ENCODE measurements at places on chromosomes 11 and 22.

GRCh38 chr22:44179989-44180705 is 578 bp upstream of the PARVG start:
- DNase-seq: no peak

DNA sequence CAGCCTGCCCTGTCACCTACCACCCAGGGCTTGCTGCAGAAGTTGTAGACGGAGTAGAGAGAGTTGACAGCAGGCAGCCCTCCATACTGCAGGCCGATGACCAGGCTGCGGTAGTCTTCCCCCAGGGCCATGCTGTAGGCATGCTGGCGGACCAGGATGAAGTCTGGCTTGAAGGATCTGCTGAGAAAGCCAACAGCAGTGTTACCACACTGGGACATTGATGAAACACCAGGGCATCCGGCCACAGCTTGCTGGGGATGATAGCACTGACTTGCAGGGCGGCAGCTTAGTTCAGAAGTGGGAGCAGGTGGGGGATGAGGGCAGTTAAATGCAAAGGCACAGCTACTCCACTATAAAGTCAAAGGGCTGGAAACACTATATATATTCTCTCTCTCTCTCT is 67.4 kb downstream of the TIMP3 start:
- DNase-seq: no peak

- DNase-seq: no peak
These were observed 242.0 kb downstream of the BRD1 start for GRCh38 chr22:49585461-49586243.

- DNase-seq: no peak
These were observed 66.4 kb upstream of the WNT7B start for GRCh38 chr22:46043339-46043738.

DNA sequence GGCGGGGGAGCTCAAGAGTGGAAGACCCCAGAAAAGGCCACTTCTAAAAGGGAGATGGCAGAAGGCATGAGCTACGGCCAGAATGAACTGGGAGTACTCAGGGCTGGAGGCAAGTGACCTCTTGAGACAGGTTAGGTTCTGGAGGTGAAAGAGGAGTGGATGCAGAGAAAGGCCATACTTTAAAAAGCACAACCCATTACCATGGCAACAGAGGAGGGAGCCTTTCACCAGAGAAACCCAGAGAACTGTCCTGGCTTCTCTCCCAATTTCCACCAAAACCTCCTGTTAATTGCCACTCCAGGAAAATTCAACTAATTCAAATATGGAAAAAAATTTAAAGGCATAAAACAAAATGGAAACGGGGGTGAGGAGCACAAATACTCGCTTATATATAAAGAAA is 15.8 kb downstream of the A4GALT start:
- no peak for DNase-seq

DNA sequence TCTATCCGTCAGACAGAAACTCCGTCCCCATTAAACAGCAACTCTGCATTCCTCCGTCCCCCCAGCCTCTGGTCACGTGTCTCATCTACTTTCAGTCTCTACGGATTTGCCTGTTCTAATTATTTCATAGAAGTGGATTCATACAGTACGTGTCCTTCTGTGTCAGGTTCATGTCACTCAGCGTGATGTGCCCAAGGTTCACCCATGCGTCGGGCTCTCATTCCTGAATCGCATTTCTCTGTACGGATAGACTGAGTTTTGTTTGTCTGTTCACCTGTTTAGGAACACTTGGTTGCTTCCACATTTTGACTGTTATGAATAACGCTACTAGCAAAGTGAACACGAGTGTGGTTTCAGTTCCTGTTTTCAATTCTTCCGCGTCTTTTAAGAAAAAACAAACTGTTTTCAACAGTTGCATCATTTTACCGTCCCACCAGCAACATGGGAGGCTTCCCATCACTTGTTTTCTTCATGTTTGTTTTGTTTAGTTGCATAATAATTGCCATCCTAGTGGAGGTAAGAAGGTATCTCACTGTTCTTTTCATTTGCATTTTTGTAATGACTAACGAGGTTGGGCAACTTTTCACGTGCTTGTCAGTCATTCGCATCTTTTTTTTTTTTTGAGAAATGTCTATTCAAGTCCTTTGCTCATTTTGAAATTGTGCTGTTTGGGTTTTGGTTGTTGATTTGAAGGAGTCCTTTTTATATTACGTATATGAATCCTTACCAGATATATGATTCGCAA is 8.9 kb upstream of the NLRP6 start:
- no peak for DNase-seq

GRCh38 chr11:72432347-72433287 is 1.7 kb downstream of the CLPB start:
- no peak for DNase-seq

GRCh38 chr11:107915229-107915628 is 13.0 kb upstream of the RAB39A start:
- no peak for DNase-seq

- DNase-seq: no peak
These were observed 43.6 kb downstream of the SHISAL1 start for GRCh38 chr22:44269117-44269498.

DNA sequence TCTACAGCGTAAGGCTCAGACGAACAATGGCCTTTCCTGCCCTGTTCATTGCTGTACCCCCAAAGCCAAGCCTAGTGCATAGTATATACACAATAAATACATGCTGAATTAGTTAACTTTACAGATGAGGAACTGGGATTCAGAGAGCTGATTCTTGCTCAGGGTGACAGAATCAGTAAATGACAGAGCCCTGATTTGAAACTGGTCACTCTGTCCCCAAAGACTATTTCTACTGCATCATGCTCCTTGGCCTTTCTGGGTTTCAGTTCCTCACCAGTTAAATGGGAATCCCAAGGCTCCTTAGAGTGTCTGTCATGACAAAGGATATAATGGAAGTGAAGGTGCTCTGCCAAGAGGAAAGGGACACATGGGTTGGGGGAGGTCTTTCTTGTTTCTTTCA is 50.5 kb upstream of the TSKU start:
- DNase-seq: no peak

GRCh38 chr11:79937676-79938334 is 497.0 kb upstream of the TENM4 start:
- DNase-seq: no peak

DNA sequence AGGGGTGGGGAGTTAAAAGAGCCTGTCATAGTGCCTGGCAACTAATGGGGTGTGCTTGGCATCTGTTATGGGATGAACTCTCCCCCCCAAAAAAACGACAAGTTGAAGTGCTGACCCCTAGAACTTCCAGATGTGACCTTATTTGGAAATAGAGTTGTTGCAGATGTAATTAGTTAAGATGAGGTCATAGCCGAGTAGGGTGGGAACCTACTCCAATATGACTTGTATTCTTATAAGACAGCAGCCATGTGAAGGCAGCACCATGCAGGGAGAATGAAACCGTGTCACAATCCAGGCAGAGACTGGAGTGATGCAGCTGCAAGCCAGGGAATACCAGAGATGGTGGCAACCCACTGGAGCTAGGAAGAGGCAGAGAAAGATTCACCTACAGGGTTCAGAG is 394.5 kb downstream of the TENM4 start:
- DNase-seq: no peak

DNA sequence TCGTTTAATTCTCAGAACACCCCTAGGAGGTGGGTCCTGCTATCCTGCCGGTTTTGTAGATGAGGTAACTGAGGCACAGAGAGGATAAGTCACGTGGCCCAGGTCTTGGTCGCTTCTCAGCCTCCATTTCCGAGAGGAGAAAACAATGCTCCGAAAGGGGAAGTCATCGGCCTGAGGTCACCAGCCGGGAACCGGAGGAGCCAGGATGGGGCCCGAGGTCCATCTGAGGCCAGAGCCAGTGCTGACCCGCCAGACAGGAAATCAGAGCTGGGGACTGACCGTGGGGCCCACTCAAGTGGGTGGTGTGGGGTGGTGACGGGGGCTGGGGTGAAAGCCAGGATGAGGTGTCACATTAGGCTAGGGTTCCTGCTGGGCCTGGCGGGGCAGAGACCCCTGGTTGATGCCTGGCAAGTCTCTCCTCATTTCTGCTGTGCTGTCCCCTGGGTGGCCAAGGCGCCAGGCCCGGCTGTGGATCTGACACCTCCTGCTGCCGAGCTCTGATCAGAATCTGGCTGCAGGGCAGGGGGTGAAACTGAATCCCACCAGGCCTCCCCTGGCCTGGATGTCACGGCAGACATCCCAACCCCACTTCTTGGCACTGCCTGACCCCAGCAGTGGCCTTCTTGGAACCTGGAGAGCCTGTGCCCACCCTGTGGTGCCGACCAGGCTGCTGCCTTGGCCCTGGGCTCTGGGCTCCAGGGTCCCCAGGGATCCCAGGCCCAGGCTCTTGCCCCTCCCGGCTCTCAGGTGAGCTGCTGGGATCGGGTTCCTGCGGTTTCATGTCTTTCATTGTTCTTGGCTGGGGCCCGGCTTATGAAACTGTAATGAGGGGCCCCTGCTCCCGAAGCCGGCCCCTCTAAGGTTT is 12.0 kb downstream of the TRIOBP start:
- DNase-seq: no peak

DNA sequence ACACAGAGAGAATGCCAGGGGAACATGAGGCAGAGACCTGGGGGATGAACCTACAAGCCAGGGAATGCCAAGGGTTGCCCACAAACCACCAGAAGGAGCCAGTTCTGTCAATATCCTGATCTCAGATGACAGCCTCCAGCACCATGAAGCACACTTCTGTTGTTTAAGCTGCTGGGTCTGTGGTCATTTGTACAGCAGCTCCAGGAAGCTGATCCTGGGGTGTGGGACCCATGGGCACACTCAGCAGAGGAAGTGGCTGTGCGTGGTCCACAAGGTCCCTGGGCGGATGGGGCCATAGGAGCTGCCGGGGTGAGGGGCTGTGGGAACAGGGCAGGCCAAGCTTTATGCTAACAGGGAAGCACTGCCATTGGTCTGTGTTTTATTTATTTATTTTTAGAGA is 12.1 kb downstream of the PPM1F start:
- no peak for DNase-seq

GRCh38 chr22:43540529-43540923 is 128.7 kb downstream of the MPPED1 start:
- no peak for DNase-seq

- DNase-seq: no peak
These were observed 14.6 kb upstream of the PHLDB1 start for GRCh38 chr11:118592616-118593367.

DNA sequence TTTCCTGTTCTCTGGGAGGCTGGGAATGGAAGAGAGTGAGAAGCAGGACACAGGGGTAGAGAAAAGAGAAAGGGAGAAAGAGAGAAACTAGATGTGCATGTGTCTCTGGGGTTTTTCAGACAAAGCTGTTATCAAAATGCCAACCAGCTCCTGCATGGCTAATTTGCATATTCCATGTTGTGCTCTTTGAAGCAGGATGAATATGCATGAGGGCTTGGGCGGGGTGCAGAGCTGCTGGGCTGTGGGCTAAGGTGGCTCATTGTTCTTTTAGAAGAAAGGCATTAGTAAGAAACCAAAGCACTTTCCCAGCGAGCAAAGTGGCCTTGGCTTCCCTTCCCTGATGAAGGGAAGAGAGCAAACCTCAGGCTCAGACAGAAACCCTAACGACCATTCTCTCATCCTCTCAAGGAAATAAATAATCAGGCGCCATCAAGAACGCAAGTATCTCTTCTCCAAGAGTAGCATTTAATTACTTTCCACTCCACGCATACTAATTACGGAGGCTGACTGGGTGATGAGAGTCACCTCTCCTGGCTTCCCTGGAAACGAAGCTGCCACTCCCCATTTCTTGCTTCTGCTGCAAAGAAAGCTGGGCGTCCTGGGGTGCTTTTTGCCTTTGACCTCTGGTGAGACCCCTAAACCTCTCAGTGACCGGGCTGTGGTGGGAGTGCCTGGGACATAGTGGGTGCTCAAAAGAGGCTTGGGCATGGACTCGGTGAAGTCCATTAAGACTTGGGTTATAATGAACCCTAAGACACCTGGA is 54.2 kb downstream of the FEZ1 start:
- no peak for DNase-seq

- no peak for DNase-seq
These were observed 575.8 kb upstream of the B3GAT1 start for GRCh38 chr11:134987822-134988221.

DNA sequence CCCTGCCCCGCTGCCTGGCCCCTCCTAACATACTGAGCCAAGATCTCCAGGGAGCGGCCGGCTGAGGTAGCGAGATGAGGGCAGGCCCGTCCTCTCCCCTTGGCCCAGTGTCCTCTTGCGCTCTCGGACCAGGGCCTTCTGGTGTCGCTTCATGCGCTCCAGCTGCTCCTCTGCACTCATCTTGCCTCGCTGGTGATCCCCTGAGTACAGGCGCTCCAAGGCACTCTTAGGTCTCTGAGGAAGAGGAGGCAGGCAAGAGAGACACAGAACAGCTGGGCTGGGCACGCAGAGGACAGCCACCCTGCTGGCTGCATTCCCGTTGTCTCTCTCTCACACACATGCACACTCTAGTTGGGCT is 50.6 kb downstream of the C11orf58 start:
- no peak for DNase-seq

GRCh38 chr11:126313826-126314225 is 10.0 kb downstream of the DCPS start:
- no peak for DNase-seq

- DNase-seq: no peak
These were observed 628.4 kb downstream of the BRD1 start for GRCh38 chr22:49199224-49199623.

DNA sequence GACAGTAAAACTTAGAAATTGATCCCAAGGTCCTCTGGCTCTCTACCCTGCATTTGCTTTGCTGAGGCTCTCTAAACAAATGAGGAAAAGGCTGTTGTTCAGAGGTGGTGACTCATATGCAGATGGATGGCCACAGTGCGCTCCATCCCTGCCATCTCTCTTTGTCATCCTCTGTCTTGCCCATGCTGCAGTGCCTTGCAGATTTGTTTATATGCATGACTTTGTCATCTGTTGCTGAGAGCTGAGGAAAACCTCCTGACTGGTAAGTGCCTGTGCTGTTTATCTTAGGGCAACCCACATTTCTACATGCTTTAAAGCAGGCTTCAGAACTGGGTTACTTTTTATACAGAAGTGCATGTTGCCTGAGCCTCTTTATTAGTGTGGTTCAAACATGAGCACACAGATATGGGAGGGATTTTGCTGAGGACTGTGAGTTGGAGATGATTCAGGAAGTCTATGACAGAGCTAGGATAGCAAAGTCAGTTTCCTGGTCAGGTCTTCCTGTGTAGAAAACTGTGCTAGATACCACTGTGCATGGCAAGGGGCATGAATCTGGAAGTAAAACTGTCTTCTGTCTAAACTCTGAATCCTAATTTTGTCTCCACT is 57.4 kb downstream of the JAM3 start:
- no peak for DNase-seq

Measured in neuronal stem cell (in vitro differentiated cells).